ENCODE measurements at places on chromosomes 13 and 19. TPM values are rescaled to one million over a fixed set of nuclear protein-coding genes. Genes with fewer than 3 reads are reported as not detected.

GRCh38 chr19:44109458-44109857, 3.7 kb upstream of the ZNF225 start:
- H3K27me3 ChIP-seq = no peaks in the 10 kb centered on the region
- H3K36me3 ChIP-seq = peaks cover 36% of the 10 kb centered on the region
- DNase-seq = no peak
- no peak overlapping the region for H3K4me3 ChIP-seq
- no peak overlapping the region for H3K27ac ChIP-seq

DNA sequence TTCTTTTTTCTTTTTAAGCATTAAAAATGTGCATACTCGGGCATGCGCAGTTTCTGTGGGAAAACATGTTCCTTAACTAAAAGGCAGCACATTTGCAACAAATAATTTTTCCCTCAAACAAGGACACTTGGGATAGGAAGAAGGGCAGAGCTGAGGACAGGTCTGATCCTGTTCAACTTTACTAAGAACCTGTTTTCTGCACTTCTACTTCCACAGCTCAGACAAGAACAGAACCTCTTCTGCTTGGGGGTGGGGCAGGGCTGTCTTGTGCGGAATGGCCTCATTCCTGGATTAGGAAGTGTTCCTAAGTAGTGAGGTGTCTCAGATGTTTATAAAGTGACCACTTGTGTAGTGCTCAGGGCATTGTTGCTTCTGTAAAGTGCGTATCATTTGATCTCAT, 18.3 kb downstream of the SAFB start:
- no peaks in the 10 kb centered on the region for H3K27me3 ChIP-seq
- no peak for DNase-seq
- H3K36me3 ChIP-seq = peaks cover 53% of the 10 kb centered on the region

DNA sequence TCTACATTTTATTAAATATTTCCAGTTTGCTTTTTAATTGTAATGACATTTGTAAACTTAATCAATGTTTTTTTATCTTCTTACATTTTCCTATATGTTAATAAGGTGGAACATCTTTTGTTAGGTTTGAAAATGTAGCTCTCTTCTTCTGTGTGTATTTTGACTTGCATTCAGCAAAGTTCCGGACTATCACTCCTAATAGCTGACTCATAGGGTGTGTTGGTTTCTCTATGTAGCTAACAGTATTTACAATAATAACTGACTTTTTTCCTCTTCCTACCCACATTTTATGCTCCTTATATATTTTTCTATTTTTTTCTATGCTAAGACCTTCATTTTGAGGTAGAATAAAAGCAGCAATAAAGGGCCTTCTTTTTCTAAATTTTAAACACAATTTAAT, 28.1 kb downstream of the MYO16 start:
- no peak overlapping the region for H3K27ac ChIP-seq
- no peak for DNase-seq
- H3K4me3 ChIP-seq = no peak overlapping the region
- no peaks in the 10 kb centered on the region for H3K27me3 ChIP-seq
- no peaks in the 10 kb centered on the region for H3K36me3 ChIP-seq

GRCh38 chr13:41312176-41312500, 1.1 kb downstream of the NAA16 start:
- H3K27me3 ChIP-seq = no peaks in the 10 kb centered on the region
- H3K4me3 ChIP-seq = peak overlapping the region; percentile 84
- peak; percentile 88 for DNase-seq
- peak overlapping the region; percentile 79 for H3K27ac ChIP-seq
- H3K36me3 ChIP-seq = peaks cover 10% of the 10 kb centered on the region
- peaks cover 48% of the 10 kb centered on the region for H3K4me1 ChIP-seq

GRCh38 chr19:48907671-48908070, 7.6 kb downstream of the NUCB1 start:
- H3K4me3 ChIP-seq = no peak overlapping the region
- DNase-seq = no peak
- no peaks in the 10 kb centered on the region for H3K27me3 ChIP-seq
- H3K27ac ChIP-seq = no peak overlapping the region
- H3K36me3 ChIP-seq = peaks cover 8% of the 10 kb centered on the region

DNA sequence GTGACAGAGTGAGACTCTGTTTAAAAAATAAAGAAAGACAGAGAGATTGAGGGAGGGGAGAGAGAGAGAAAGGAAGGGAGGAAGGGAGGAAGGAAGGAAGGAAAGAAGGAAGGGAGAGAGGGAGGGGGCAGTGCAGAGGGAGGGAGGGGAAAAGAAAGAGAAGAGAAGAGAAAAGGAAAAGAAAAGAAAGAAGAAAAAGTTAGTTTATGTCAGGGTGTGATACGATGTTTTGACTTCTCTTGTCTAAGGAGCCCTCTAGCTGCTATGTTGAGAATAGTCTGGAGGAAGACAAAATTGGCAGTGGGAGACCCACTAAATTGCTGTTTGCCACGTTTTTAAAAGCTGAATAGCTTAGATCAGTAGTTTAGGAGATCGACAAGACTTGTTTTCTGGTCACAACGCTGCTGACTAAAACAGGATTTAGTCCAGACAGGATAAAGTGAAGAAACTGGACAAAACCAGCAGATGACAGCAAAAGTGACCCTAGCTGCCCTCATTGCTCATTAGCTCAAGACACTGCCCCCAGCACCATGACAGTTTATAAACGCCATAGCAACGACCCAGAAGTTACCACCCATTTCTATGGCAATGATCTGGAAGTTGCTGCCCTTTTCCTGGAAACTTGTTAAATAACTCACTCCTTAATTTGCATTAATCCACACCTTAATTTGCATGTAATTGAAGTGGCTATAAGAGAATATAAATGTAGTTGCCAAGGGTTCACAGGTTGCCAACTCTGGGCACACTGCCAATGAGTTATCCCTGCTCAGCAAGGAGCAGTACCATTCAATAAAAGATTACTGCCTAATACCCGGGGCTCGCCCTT, 11.1 kb downstream of the TEX101 start:
- DNase-seq = peak; percentile 60
- no peaks in the 10 kb centered on the region for H3K27me3 ChIP-seq
- H3K4me3 ChIP-seq = no peak overlapping the region
- H3K27ac ChIP-seq = no peak overlapping the region

GRCh38 chr13:30884543-30884942, 21.5 kb upstream of the MEDAG start:
- no peaks in the 10 kb centered on the region for H3K36me3 ChIP-seq
- H3K4me3 ChIP-seq = no peak overlapping the region
- no peak overlapping the region for H3K27ac ChIP-seq
- no peak for DNase-seq
- 0 out of 2 replicates have a peak, but pooled peaks cover under 1% of the 10 kb centered on the region for H3K27me3 ChIP-seq

GRCh38 chr13:41700790-41701310, 243.5 kb downstream of the RGCC start:
- no peaks in the 10 kb centered on the region for H3K36me3 ChIP-seq
- peaks cover 30% of the 10 kb centered on the region for H3K4me1 ChIP-seq
- DNase-seq = peak; percentile 70
- peak overlapping the region; percentile 50 for H3K27ac ChIP-seq
- no peak overlapping the region for H3K4me3 ChIP-seq

DNA sequence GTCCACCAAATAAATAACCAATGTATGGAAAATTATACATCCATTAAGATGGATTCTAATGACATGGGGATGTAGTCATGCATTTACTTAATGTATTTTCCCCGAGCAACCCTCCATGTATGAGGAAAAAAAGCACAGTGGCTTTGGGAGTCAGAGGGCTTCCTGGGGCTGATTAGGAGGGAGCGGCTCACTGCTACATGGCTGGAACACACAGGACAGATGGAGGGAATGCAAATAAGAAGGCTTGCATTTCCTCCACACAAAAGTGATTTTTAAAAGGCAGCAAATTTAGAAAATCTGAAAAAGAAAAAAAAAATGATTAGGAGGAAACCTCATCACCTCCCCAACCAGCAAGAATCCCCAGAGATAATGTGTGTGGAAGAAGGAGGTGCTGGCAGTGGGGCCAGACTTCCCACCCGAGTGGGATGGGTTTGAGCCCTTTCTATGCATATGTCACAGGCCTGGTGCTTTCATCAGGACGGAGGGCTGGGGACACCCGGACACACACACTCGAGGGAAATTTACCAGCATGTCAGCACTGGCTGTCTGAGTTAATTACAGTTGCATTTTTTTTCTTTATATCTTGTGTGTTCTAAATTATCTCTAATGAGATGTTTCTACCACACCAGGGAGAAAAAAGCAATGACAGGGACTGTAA, 118.9 kb downstream of the USP12 start:
- no peak overlapping the region for H3K27ac ChIP-seq
- no peaks in the 10 kb centered on the region for H3K36me3 ChIP-seq
- no peak overlapping the region for H3K4me3 ChIP-seq
- H3K27me3 ChIP-seq = no peaks in the 10 kb centered on the region
- H3K4me1 ChIP-seq = no peaks in the 10 kb centered on the region
- no peak for DNase-seq

- H3K36me3 ChIP-seq = no peaks in the 10 kb centered on the region
- no peaks in the 10 kb centered on the region for H3K27me3 ChIP-seq
- H3K4me3 ChIP-seq = no peak overlapping the region
Observed at GRCh38 chr19:17479325-17479791, 9.0 kb downstream of the SLC27A1 start.

- no peaks in the 10 kb centered on the region for H3K27me3 ChIP-seq
- DNase-seq = no peak
- H3K27ac ChIP-seq = no peak overlapping the region
Observed at GRCh38 chr13:32208860-32209259, 106.3 kb downstream of the ZAR1L start.

- no peaks in the 10 kb centered on the region for H3K4me1 ChIP-seq
- DNase-seq = no peak
- H3K27ac ChIP-seq = no peak overlapping the region
- H3K27me3 ChIP-seq = no peaks in the 10 kb centered on the region
- H3K4me3 ChIP-seq = no peak overlapping the region
Observed at GRCh38 chr13:38700051-38700450, 13.2 kb downstream of the FREM2 start.

GRCh38 chr13:24032674-24033073, 127.8 kb upstream of the SPATA13 start:
- DNase-seq = no peak
- H3K4me3 ChIP-seq = no peak overlapping the region
- no peaks in the 10 kb centered on the region for H3K4me1 ChIP-seq
- no peak overlapping the region for H3K27ac ChIP-seq

DNA sequence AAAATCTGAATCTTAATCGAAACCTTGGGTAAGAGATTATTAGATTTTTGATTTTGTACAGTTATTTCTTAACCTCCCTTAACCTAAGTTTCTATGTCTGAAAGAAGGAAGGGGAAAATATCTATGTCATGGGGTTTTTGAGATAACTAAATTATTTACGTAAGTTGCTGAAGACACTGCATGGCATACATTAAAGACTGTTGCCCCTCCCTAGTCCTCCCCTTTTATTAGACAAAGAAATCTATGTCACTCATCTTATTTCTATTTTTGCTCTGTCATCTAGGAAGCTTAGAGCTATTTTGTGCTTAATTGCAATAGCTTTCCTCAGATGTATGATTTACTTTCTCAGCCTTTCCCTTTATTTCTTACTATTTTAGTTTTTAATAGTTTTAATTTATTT, 15.0 kb downstream of the COG6 start:
- H3K4me1 ChIP-seq = peaks cover 18% of the 10 kb centered on the region
- peaks cover 20% of the 10 kb centered on the region for H3K36me3 ChIP-seq
- no peak for DNase-seq
- no peaks in the 10 kb centered on the region for H3K27me3 ChIP-seq
- H3K4me3 ChIP-seq = no peak overlapping the region

- peaks cover 14% of the 10 kb centered on the region for H3K4me1 ChIP-seq
- H3K27me3 ChIP-seq = no peaks in the 10 kb centered on the region
- no peaks in the 10 kb centered on the region for H3K36me3 ChIP-seq
- H3K4me3 ChIP-seq = peak overlapping the region; percentile 62
- H3K27ac ChIP-seq = no peak overlapping the region
- DNase-seq = no peak
Observed at GRCh38 chr19:3358689-3359014, 7.7 kb upstream of the NFIC start.

DNA sequence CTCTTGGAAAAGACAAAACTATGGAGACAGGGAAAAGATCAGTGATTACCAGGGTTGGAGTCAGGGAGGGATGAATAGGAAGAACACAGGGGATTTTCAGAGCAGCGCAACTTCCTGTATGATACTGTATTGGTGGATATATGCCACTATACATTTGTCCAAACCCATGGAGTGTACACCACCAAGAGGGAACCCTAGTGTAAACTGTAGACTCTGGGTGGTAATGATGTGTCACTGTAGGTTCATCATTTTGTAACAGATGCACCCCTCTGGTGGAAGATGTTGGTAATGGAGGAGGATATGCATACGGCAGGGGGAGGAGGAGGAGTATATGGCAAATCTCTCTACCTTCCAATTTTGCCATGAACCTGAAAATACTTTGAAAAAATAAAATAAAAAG, 68.1 kb downstream of the UFM1 start:
- H3K27ac ChIP-seq = no peak overlapping the region
- no peak overlapping the region for H3K4me3 ChIP-seq
- H3K27me3 ChIP-seq = no peaks in the 10 kb centered on the region

DNA sequence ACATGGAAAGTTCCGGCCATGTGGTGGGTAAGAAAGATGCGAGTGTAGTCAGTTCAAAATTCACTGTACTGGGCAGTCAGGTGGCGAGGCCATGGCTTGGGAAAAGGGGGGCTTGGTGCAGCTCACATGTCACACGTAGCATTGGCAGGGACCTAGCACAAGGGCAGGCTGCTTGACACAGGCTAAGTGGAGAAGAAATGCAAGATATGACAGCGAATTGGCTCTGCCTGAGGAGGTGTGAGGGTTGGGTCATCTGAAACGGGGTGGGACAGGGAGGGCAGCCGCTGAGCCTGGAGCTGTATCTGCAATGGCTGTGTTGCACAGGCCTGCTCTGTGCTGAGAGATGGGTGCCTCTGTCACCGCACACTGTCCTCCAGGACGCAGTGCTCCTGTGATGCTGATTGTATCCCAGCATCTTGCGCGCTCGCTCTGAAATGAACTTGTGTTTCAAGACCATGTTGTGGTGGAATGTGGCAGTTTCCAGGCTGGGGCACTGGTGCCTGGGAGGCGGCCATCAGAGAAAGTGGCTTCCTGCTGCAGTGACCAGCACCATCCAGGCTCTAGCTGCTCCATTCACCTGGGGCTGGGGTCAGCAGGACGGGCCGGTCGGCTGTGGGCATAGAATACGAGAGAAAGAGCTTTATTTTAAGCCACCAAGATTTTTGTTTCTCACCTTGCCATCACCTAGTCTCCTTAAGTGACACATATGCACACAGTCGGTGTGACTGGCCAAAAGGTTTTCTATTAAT, 70.3 kb downstream of the TEX29 start:
- DNase-seq = no peak
- no peak overlapping the region for H3K4me3 ChIP-seq
- no peaks in the 10 kb centered on the region for H3K36me3 ChIP-seq
- H3K27me3 ChIP-seq = no peaks in the 10 kb centered on the region

- H3K27me3 ChIP-seq = no peaks in the 10 kb centered on the region
- no peaks in the 10 kb centered on the region for H3K36me3 ChIP-seq
Observed at GRCh38 chr13:110436276-110436675, 125.2 kb downstream of the RAB20 start.

Gene KATNAL1
- 35.6 TPM for total RNA-seq

Gene CCL25
- not detected for total RNA-seq

Gene TMEM255B
- total RNA-seq = 1.4 TPM

Gene RFXAP
- 6.3 TPM for total RNA-seq

Gene DCT
- not detected for total RNA-seq

Gene TMEM86B
- 9.5 TPM for total RNA-seq
